ENCODE measurements at places on chromosomes 7 and 10.
A peak's percentile ranks its signal among the peaks of the same experiment; 100 is the strongest.

- no peak for DNase-seq
Measured at GRCh38 chr10:60299390-60299778, 90.3 kb downstream of the ANK3 start.

DNA sequence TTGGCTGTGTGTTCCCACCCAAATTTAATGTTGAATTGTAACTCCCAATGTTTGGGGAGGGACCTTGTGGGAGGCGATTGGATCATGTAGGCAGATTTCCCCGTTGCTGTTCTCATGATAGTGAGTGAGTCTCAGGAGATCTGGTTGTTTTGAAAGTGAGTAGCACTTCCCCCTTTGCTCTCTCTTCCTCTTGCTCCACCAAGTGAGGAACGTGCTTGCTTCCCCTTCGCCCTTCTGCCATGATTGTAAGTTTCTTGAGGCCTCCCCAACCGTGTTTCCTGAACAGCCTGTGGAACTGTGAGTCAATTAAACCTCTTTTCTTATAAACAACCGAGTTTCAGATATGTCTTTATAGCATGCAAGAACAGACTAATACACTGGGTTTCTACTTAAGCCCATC is 176.3 kb downstream of the CDK14 start:
- no peak for DNase-seq

DNA sequence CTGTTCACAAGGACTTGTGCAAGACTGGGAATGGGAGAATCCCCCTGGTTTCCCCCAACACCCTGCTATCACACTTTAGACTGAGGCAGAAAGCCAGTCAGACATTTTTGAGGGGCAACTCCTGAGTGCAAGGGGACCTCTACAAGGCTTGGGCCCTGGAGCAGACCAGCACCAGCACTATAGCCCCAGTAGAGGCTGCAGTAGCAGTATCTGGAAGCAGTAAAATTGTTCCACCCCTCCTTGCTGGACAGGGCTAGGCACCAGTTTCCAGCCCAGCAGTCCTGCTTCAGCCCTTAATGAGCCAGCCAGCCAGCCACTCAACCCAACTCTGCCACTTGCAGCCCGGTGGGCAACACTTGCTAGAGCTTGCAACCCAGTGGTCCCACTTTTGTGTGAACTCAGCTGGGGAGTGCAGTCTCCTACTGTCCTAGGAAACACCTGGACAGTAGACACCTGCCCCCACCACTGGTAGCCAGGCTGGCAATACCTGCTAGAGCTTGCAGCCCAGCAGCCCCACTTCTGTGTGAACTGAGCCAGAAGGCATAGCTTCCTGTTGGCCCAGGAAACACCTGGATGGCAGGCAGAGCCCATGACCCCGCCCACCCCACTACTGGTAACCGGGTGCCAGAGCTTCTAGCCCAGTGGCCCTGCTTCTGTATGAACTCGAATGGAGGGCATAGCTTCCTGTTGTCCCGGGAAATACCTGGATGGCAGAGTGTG is 65.0 kb downstream of the FBXL13 start:
- DNase-seq = no peak

DNA sequence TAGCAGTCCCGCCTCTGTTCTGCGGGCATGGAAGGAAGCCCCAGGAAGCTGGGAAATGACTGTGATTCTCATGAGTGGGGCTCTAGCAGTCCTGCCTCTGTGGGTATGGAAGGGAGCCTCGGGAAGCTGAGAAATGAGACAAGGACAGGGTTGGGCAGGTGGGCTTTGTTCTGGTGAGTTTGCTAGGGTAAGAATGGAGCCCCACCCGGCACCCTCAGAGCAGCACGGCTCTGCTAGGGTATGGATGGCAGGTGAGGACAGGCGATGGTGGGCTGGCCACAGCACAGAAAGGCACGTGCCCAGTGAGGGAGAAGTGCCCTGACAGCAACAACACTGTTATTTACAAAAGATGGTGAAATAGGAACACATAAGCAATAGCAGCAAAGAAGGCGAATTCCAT is 39.6 kb downstream of the SVIL start:
- DNase-seq = no peak

GRCh38 chr10:21398563-21399231 is 126.8 kb downstream of the SKIDA1 start:
- peak; percentile 62 for DNase-seq

GRCh38 chr7:12674861-12675260 is 12.6 kb upstream of the ARL4A start:
- no peak for DNase-seq

- no peak for DNase-seq
Measured at GRCh38 chr7:157855016-157855415, 518.2 kb downstream of the DNAJB6 start.

DNA sequence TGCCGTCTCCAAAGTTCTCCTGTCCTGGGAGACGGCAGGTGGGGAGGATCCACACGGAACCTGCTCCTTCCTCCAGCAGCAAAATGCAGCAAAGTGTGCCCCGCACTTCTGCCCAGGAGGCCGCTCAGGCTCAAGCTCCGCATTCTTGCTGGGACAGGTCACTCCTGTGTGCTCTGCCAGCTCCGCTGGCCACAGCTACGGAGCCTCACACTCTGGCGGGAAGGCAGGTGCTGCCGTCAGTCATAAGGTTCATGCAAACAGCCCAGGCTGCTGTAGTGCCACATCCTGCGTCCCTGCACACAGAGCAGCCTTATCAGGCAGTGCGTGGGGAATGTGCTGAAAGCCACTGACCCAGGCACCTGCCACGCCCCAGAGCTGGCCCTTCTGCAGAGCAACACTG is 22.4 kb downstream of the ADGRA1 start:
- no peak for DNase-seq

DNA sequence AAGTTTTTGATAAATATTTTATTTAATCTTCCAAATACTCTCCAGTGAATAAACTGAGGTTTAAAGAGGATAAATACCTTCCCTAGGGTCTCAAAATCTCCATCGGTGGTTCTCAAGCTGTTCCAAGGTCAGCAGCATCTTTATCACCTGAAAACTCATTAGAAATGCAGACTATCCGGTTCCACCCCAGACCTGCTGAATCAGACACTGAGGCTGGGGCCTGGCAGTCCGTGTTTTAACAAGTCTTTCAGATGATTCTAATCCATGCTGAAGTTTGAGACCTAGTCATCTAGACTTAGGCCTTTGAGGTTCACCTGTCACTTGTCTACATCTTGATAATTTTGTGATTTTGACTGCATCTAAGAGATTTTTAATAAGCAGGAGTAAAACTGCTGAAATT is 37.5 kb downstream of the PLEKHA8 start:
- no peak for DNase-seq

GRCh38 chr7:26397796-26398426 is 106.2 kb downstream of the SNX10 start:
- DNase-seq = no peak

DNA sequence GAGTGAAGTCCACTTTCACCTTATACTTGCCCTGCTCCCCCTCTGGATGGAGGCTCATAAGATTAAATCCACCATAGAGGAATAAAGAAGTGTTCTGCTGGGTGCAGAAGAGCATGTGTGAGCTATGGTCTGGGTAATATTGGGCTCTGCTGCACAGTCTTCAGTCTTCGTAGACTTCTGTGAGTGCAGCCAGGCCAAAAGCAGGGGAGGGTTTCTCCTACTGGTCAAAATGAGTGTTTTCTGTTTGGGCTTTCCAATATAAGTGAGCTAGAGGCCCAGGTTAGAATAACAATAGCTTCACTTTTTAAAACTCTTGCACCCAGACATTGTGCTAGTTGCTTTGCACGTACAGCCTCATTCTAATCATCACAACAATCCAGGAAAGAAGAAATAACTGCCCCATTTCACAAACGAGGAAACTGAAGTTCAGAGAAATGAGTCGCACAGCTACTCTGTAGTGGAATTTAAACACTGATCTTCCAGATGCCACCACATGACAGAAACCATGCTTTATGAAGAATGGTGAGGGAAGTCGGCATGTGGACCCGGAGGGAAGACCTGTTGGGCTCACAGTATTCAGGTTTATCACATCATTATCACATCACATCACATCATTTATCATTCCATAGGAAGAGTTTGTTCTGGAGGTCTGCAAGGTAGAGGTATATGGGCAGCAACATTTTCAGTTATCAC is 23.8 kb upstream of the MSMB start:
- DNase-seq = no peak

DNA sequence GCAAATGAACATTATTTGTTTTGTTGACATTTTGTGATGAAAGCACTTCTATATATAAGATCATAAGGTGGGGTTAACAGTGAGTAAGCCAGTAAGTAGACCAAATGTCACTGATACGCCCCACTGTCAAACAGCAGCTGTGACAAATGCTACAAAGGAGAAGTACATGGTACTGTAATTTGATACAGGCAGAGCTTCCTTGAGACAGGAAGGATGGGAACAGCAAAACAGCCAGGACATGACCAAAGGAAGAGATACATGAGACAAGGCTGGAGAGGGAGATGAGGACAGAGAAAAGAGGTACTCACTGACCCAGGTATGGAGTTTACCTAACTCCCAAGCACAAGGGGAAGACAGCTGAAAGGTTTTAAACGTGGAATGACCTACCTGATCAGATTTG is 127.0 kb downstream of the SRPK2 start:
- DNase-seq = no peak

GRCh38 chr7:74475987-74476350 is 22.3 kb downstream of the GTF2IRD1 start:
- no peak for DNase-seq

DNA sequence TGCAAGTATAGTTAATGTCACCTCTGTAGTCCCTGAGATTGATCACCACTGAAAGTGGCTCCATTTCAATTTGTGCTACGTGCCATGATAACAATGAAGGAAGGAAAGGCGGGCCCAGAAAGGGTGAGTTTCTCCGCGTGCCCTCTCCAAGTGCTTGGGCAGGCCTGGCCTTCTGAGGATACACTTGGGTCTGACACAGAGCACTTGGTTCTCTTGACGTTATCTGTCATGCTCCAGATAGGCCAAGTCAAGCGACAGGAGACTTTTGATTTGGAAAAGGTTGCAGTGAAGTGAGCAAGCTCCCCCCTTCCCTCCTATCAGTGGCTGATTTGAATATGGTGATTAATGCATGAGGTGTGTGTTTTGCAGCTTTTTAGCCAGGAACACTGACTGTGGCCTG is 160.9 kb upstream of the INSYN2A start:
- DNase-seq = no peak

GRCh38 chr10:24344695-24345463 is 135.9 kb downstream of the KIAA1217 start:
- no peak for DNase-seq

DNA sequence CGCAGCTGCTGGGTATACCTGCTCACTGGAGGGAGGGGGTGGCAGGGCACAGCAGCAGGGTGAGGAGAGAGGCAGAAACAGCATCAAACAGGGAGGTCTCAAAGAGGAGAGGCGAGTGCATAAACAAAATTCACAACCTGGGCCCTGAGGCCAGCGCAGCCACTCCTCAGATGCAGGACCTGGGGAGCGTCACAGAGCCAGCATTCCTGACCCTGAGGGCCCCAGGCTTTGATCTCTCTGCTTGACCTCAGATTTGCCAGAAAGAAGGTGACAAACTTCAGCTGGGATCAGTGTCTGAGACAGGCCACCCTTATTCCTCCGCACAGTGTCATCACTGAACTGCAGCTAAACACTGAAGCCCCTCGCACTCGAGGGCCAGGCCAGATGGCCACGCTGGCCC is 25.6 kb downstream of the NOD1 start:
- DNase-seq = no peak

DNA sequence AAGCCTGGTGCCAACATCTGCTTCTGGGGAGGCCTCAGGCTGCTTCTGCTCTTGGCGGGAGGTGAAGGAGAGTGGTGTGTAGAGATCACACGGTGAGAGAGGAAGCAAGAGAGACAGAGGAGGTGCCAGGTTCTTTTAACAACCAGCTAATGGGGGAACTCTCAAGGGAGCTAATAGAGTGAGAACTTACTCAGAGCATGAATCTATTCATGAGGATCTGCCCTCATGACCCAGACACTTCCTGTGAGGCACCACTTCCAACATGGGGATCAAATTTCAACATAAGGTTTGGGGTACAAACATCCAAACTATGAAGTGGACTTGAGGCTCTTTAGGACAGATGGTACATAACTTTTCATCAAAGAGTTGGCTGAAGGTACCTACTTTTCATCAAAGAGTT is 5.1 kb upstream of the ZNF32 start:
- DNase-seq = no peak

GRCh38 chr7:106018566-106019469 is 55.8 kb downstream of the CDHR3 start:
- no peak for DNase-seq

GRCh38 chr10:20369863-20370736 is 527.0 kb downstream of the NEBL start:
- no peak for DNase-seq

GRCh38 chr7:6234384-6234783 is 38.0 kb downstream of the CYTH3 start:
- no peak for DNase-seq

GRCh38 chr10:6579904-6580278 is at the start of gene PRKCQ:
Gene PRKCQ, minus strand, starts transcription at chr10:6580276. Its CDS starts 65,141 bp downstream, at chr10:6515135.
- DNase-seq = peak; percentile 15

- no peak for DNase-seq
Measured at GRCh38 chr7:46539892-46540483, 618.9 kb upstream of the IGFBP3 start.

GRCh38 chr10:127125331-127125730 is 71.1 kb downstream of the INSYN2A start:
- no peak for DNase-seq

GRCh38 chr7:45138433-45139267 is 18.9 kb upstream of the RAMP3 start:
- no peak for DNase-seq

- no peak for DNase-seq
Measured at GRCh38 chr10:113515161-113515560, 37.7 kb upstream of the HABP2 start.

GRCh38 chr7:151821806-151822540 is 54.9 kb downstream of the PRKAG2 start:
- no peak for DNase-seq

GRCh38 chr7:140005754-140006503 is 56.8 kb downstream of the PARP12 start:
- DNase-seq = no peak

DNA sequence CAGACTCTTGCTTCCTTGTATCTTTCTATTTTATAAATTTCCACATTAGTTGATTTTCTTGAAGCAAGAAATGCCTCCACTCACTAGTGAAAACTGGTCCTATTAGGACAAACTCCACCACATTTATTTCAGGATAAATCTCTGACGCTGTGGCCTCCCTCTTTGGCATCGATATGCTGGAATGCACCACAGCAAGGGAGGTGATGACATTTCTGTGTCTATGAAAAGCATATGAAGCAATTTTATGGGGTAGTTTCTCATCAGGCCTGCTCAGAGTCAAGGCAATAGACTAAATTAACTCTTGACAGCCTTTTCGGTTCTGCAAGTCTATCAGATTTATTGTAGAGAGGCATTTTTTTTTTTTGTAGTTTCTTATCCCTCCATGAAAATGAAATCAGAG is 304.4 kb downstream of the ZEB1 start:
- no peak for DNase-seq

- DNase-seq = no peak
Measured at GRCh38 chr10:36126076-36126475, 484.0 kb upstream of the FZD8 start.

Data from SJSA1 (cell line).